ENCODE measurements at places on chromosomes 7 and 10.

- DNase-seq = no peak
Observed at GRCh38 chr7:125316466-125316865, 386.8 kb upstream of the POT1 start.

- no peak for DNase-seq
Observed at GRCh38 chr7:78218051-78218450, 419.5 kb downstream of the PHTF2 start.

- no peak for DNase-seq
Observed at GRCh38 chr10:77390481-77390891, 247.1 kb downstream of the KCNMA1 start.

DNA sequence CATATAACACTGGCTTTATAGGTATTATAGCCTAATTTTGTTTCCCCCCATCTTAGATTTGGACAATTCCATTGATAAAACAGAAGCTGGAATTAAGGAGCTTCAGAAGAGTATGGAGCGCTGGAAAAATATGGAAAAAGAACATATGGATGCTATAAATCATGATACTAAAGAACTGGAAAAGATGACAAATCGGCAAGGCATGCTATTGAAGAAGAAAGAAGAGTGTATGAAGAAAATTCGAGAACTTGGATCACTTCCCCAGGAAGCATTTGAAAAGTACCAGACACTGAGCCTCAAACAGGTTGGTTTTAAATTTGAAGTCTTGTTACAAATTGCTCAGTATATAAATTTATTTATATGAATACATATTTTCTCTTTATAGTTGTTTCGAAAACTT lies 34.1 kb downstream of the SMC3 start:
- no peak for DNase-seq

- DNase-seq = no peak
Observed at GRCh38 chr10:58433066-58433465, 47.9 kb downstream of the TFAM start.

GRCh38 chr7:44077061-44077460 lies 5.3 kb downstream of the POLM start:
- no peak for DNase-seq

DNA sequence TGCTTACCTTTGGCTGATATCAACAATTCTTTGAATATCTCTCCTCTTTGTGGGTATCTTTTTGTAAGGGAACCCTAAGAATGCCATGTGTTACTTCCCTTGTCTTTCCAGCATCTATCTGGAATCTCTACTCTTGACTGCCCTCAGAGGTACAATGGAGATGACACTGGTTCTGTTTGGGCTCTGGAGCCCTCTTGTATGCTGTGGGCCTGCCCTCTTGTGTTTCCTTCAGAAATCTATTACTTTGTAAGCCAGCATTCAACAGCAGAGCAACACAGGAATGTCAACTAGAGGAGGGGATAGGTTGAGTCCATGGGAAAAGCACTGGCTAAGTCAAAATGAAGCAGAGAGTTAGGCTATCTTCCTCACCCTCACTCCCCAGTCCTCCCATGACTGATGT lies 142.3 kb downstream of the XPNPEP1 start:
- no peak for DNase-seq

DNA sequence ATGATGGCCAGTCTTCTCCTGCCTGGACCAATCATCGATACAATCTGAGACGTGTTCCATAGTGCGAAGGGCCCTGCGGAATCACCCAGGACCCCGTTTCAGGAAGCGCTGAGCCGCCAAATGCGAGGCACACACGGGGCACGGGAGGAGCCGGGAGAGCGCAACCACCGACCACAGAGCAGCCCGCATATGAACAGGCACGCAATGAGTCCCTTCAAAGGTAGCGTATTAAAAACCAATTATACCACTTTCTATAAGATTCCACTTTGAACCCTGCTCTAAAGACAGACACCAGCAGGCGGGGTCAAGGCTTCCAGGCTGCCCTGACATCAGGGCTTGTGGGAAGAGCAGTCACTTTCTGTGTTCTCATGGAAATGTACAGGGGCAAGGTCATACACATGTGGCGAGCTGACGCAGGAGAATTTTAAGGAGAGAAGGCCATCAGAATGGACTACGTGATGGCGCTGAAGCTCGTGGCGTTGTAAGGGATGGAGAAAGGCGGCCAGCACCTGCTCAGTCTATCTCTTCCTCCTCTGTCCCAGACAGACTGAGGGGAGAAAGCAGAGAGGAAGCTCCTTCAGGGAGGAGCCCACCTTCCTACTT lies 46.2 kb downstream of the AMZ1 start:
- no peak for DNase-seq

- DNase-seq = no peak
Observed at GRCh38 chr10:16009785-16010184, 149.5 kb upstream of the MINDY3 start.

DNA sequence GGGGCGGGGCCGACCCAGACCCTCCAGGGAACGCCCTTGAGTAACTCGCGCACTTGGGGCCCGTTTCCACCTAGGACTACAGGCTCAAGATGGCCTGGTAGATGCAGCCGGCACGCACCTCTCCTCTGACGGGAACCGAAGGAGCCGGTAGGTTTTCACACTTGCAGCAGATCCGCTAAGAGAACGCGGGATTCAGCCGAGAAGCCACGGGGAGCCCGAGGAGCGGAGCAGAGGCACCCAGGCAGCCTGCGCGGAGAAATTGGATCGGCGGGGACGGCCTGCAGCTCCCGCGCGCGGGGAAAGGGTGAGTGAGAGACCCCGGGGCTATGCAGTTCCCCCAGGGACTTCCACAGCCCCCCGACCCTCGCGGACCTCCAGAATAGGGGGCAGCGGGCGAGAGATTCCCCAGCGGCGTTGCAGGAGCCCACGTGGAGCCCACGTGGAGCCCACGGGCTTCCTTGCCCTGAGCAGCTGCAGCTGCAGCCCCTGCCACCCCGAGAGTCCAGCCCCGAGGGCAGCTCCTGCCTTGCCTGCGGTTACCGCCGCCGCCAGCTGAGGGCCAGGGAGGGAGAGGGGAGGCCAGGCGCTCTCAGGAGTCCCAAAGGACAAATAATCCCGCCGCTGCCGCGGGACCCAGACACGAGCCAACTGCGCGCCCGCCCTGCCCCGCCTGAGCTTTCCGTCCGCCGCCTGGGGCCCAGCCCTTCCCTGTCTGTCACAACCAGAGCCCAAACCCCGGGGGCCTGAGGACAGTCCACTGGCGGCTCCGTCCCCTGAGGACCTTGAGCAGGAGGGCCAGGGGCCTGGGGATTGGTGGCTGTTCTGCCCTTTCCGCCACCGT lies 13.1 kb downstream of the IFT22 start:
- no peak for DNase-seq

- DNase-seq = no peak
Observed at GRCh38 chr7:80311313-80311712, 176.7 kb downstream of the GNAI1 start.

DNA sequence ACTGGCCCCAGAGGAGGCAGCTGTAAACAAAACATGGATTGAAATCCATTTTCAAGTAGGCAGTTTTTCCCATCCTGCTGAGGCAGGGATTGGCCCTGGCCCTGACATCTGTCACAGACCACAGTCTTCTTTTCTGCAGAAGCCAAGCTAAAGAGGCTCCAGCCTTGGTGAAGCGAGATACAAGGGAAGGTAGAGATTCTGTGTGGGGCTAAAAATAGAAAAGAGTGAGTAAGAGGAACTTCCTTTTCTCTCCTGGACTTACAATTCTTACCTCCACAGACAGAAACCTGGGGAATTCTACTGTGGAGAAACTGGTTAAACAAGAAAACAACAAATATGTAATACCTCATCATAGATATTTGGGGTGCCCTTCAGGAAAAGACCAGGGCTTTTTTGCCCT lies 624.8 kb upstream of the FZD8 start:
- DNase-seq = no peak

- DNase-seq = no peak
Observed at GRCh38 chr10:1003884-1004670, 15.8 kb downstream of the GTPBP4 start.

GRCh38 chr10:113720386-113720785 lies 31.1 kb upstream of the PLEKHS1 start:
- DNase-seq = no peak

DNA sequence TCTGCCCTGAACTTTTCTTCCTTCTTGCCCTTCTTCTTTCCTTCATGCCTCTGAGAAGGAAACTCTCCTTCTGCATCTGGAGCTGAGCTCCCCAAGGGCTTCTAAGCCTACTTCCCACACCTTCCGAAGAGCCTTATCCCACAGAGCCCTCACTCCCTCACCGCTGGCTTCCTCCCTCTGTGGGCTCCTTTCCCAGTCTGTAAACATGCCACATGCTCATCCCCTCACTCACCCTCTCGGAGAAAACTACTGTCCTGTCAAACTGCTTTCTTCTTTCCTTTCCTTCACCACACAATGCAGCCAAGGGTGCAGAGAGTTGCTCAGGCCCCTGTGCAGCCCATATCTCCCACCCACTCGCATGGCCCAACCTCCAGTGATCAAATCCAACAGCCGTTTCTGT lies 18.1 kb downstream of the ANKRD16 start:
- no peak for DNase-seq

GRCh38 chr10:112851588-112852211 lies 98.3 kb upstream of the TCF7L2 start:
- no peak for DNase-seq
